Cardiac fibroblast (primary cell): ENCODE measurements at places on chromosomes 1 and 21.

GRCh38 chr1:187842406-187843165 is 1013.8 kb downstream of the PLA2G4A start:
- peak; percentile 16 for DNase-seq

DNA sequence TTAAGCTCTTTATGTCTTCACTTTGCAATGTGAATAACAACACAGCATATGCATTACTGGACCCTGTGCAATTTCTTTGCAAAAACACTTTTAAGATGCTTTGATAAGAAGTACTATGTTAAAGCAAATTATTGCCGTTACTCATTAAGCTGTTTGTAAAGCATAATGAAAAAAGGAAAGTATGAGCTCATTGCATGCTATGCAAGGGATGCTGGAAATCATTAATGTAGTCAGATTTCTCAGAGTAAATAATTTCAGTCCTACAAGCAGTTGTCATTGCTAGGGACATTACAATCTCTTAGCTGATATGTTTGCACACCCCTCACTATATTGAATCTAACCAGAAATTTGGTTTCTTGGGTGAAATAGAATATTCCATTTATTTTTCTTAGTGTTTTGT is 982.5 kb upstream of the ADGRL2 start:
- DNase-seq: no peak

DNA sequence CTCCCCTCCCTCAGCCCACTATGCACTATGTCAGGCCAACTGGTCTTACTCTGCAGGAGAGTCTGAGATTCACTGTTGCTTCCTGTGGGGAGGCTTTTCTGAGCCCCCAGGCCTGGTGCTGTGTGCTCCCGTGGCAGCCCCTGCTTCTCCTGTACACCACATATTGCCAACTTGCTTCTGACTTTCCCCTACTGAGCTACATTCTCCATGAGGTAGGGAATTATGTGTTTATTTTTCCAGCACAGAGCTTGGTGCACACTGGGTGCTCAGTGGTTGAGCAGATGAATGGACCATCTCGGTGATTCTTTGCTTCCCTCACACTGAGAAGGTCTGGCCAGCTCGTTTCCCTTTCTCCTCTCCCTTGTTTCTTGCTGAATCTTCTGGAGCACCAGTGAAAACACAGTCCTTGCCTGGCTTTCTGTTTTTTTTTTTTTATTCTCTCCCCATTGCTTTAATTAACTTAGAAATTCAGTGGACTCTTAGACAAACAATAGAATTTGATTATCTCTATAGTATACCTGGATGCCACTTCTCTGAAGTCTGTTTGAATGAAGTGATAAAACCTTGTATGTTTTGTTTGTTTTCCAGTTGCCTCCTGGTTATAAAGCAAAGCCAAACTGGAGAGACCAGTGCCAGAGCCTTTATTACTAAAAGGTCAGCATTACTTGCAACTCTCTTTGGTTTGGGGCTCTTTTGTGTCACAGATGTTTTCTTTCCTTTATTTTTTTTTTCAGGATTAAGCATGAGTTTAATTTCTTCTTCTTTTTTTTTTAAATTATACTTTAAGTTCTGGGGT is 50.3 kb upstream of the CNIH3 start:
- no peak for DNase-seq

GRCh38 chr1:150109586-150109985 is 40.1 kb upstream of the PLEKHO1 start:
- no peak for DNase-seq

DNA sequence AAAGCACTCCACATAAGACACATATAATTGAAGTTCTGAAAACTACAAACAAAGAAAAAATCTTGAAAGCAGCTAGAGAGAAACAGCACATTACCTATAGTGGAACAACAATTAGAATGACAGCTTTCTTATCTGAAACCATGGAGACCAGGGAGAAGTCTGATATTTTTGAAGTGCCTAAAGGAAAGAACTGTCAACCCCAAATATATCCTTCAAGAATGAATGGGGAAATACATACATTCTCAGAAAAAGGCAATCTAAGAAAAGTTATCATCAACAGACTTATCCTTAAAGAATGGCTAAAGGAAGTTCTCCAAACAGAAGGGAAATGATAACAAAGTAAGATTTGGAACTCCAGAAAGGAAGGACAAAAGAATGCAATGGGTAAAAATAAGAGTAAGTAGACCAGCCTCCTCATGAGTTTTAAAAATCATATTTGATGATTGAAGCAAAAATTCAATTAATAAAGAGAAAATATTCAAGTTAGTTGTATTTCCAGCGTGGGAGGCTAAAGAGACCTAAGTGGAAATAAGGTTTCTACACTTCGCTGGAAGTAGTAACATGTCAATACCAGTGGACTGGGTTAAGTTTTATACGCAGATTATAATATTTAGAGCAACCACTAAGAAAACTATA is 170.8 kb upstream of the SAMSN1 start:
- DNase-seq: no peak

DNA sequence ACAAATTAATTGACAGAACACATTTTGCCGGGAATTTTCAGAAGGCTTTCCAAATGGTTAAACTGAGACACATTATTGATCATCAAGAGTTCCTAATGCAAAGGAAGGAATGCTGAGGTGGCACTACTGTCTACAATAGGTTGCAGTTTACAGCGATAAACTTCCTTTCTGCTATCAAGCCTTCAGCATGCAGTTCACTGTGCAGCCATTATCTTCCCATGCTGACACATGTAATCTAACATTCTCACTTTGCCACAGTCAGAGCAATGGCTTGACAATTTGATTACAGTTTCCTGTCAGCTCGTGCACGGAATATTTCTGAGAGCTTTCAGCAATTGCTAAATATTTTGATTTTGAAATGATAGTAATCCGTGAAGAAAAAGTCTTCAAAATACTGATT is 166.9 kb upstream of the PRMT6 start:
- no peak for DNase-seq

DNA sequence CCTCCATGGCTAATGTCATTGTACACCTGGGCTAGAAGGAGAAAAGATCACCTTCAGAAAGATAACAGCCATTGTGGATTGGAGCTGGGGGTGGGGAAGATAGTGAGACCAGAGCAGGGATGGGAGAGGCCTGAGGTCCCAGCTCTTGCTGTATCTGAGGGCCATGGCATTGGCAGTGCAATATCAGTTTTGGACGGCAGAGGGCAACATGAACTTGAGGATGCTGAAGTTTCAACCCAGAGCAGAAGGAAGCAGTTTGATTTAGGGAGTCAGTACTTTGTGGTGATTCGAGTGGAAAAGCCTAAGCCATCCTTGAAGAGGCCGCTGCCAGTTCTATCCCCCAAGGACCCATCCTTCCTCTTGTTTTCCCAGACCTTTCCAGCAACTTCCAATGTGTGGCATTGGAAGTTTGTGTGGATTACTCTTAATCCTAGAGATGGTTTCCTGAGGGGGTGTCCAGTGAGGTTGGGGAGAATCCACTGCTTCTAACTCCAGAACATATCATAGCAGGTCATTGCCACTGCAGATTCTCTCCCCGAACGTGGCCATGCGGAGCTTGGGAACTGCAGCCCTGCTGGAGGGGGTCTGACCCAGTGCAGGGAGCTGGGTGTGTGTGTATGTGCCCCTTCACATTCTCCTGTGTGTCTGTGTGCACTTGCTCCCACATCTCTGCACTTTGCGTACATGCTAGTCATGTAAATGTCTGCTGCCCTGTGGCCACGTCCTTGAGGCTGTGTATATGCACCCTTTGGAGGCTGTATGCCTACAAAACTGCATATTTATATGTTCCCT is 24.1 kb downstream of the SLC26A9 start:
- DNase-seq: peak; percentile 93

GRCh38 chr1:232995189-232995588 is 44.8 kb downstream of the NTPCR start:
- DNase-seq: no peak

- no peak for DNase-seq
Observed at GRCh38 chr1:157893686-157894085, 52.1 kb upstream of the CD5L start.

DNA sequence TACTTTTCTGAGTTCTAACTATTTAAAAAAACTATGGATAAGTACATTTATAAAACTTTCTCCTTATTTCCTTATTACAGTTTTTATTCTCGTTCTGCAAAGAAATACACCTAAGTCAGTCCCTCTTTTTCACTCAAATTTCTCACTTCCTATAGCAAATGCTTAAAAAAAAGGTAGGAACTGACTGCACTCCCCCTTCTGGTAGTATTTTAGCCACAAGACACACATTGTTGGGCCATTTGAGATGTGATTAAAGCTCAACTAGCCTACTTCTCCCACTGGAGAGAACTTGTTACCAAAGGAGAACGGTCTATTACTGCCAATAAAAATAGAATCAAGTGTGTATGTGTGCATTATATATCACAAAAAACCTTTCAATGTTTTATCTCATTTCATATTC is 521.9 kb upstream of the PRMT6 start:
- DNase-seq: no peak

DNA sequence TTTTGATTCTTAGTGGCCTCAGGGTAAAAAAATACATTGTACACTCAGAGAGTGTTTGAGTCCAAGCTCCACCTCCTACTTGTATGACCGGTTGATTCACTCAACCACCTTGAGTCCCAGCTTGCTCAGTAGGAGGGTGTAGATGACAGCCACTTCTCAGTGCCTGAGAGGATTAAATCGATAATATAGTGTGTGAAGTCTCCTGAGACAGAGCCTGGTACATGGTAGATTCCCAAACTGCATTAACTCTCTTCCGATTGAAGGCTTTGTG is 38.4 kb downstream of the NCMAP start:
- no peak for DNase-seq

- peak; percentile 56 for DNase-seq
Observed at GRCh38 chr1:183195142-183195574, 9.1 kb downstream of the LAMC2 start.

DNA sequence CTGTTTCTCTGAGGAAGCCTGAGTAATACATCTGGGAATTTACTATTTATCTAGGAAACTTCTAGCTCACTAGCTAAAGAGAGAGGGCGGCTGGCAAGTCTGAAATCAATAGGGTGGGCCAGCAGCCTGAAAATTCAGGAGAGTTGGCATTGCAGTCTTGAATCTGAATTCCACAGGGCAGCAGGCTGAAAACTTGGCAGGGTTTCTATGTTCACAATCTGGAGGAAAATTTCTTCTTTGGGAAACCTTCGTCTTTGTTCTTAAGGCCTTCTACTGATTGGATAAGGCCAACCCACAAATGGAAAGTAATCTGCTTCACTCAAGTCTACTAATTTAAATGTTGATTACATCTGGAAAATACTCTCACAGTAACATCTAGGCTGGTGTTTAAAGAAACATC is 101.0 kb upstream of the COG2 start:
- no peak for DNase-seq

- no peak for DNase-seq
Observed at GRCh38 chr1:181778640-181779260, 282.8 kb downstream of the ZNF648 start.

DNA sequence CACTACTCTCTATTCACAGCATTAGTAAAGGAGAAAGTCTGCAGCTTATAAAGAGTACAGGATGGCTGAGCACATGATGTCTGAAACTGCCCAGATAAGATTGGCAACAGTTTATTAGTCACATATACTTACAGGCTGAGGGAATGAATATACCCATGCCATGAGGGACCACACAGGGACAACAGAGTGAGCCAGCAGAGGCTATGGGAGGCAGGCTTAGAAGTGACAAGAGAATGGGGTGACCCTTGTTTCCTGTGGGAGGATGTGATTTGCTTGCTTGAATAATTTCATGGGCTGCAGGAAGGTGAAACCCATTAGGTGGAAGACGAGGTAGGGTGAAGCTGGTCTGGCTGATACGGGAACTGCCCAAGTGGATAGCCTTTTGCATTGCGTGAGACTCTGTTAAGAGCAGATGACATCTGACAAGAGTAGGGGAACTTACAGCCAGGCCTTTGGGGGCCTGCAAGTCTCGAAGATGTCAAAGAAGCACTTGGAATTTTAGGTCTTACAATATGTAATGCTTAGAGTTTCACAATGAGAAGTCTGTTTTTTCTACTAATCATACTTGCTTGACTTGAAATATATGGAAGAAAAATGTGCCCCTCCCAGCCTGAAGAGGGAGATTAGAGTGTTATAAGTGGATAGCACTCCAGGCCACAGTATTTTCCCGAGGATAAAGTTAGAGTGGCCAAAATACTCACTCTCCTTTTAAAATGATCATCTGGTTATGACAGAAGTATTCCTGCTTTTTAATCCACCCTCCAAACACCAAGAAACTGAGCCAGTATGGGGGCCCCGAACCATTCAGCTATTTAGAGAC is 34.6 kb upstream of the TNFSF4 start:
- DNase-seq: no peak

DNA sequence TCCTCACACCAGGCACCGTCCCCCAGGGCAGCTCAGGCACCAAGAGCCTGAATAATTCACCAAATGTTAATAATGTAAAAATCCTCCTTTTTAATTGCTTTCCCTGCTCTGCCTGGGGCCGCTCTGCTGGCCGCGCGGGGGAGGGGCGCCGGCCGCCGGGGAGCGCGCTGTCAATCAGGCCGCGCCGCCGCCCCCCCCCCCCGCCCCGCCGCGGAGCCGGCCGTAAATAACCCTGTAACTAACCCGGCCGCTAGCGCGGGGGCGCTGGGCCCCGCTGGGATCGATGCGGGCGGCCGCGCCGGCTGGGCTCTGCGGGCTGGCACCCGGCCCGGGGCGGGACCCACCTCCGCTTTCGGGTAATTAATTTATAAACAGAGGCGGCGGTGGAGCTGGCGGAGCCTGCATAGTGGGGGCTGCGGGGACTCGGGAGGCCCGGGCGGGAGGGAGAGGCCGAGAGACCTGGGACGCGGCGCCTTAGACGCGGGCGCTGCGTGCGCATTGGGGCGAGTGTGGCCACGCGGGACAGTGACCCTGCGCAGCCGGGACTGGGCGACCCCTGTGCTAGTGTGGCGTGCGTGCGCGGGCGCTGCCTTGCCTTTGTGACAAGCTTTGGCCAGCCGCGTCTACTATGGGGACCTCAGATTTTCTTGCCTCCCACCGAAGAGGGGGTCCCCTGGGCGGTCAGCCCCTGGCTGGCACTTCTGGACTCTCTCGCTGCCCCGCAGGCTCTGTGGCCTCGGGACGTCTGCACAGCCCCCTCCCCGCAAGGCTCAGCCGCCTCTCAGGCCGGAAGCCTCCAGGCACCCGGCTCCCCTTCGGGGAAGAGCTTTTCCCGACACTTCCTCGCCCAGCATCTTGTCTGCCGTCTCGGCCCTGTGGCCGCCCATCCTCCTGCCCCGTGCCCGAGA is 16.6 kb downstream of the SAMD11 start:
- DNase-seq: no peak

DNA sequence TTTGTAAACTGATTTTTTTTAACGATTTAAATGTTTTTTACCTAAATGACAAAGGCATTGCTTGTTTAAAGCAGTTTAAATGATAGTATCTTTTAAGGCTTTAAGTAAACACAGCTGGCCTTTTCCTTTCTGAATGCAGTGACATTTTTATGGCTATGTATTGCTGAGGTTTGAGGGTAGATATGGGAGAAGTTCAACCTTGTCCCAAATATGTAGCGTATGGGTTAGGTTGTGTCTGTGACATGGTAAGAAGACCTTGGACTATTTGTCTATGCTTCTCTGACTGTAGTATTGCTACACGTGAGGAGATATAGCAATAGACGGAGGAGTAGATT is 32.5 kb downstream of the PKNOX1 start:
- DNase-seq: no peak

DNA sequence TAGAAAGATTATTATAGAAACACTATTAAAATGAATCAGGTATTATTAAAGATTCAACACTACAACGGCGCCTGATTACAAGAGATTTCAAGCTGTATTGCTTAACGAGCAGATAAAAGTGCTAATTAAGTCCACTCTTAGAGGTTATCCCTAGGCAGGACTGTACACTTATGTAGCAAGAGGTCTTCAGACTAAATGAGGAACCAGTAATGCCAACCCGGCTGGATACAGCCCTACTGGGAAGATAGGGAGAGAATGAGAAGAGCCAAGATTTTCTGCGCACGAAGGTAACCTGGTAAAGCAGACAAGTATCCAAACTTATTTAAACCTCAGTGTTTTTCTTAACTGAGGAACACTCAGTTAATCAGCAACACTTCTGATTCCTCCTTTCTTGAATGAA is 115.7 kb upstream of the HIVEP3 start:
- no peak for DNase-seq
